ENCODE measurements at places on chromosomes 4 and X.

GRCh38 chr4:155271557-155271956, 63.1 kb downstream of the NPY2R start:
- no peak for DNase-seq

DNA sequence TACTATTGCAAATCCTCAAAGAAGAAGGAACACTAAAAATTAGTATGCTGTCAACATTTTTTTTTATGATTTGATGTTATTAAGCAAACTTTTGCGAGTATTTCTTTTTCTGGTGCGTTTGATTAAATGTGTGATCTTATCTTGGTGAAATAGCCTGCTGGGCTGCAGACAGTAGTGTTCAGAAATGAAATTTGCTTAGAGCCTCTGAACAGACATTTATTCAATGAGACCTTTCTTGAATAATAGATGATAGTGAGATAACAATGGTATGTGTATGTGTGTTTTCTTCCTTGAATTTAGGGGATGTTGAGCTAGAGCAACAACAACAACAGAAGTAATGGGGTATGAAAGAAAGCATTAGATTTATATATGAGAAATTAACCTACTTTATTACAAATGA, 12.7 kb downstream of the ADGRL3 start:
- DNase-seq: no peak

- peak; percentile 83 for DNase-seq
These were observed 488 bp downstream of the SLC25A5 start for GRCh38 chrX:119468551-119469312.

DNA sequence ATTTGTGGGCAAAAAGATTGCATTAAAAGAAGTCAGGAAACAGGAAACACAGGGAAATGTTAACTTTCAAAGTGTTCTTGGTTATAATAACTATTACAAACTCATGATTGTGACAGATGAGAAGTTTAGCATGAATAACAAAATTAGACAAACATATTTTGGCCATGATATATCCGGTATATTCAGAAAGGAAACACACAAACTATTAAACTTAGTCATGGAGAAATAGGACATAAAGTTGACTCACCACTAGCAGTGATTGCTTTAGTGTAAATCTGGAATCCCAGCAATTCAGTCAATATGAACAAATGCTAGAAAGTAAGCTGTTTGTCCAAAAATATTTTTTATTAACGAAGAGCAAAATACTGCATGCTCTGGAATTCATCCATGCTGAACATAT, 1299.9 kb downstream of the C4orf33 start:
- no peak for DNase-seq

GRCh38 chrX:41335958-41336331, 2.0 kb downstream of the DDX3X start:
- DNase-seq: no peak

DNA sequence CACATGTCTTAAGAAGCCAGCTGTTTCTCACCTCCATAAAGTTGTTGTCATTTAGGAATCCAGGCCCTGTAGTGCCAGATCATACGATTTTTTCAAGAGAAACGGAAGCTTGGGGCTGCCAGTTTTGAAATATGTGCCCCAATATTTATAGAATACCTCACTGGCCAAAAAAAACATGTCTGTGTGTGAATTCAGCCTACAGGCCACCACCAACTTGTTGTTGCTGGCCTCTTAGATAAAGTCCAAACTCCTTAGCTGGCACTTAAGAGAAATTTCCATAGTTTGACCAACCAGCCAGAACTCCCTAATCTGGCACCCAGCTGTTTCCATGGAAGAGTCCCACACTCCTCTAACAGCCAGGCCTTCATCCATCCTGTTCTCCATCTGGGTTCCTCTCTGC, 74.1 kb downstream of the WDR19 start:
- no peak for DNase-seq

GRCh38 chrX:108199041-108199440, 107.5 kb downstream of the ATG4A start:
- no peak for DNase-seq

GRCh38 chr4:40857956-40858355, 108.2 kb downstream of the NSUN7 start:
- DNase-seq: no peak

- no peak for DNase-seq
These were observed 28.5 kb upstream of the BANK1 start for GRCh38 chr4:101762025-101762424.

- no peak for DNase-seq
These were observed 361.8 kb downstream of the FAT4 start for GRCh38 chr4:125676583-125676982.

DNA sequence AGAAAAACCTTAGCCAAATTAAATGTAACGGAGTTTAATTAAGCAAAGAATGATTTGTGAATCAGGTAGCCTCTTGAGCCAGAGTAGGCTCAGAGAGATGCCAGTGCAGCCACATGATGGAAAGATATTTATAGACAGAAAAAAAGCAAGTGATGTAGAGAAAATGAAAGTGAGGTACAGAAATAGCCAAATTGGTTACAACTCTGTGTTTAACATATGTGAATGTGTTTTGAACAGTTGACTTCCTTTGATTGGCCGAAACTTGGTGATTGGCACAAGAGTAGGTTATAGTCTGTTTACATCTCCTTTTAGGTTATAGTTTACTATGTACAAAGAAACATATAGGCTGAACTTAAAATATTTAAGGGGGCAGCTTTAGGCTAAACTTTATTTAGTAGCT, 459.9 kb upstream of the BOD1L1 start:
- DNase-seq: no peak

- DNase-seq: no peak
These were observed 95.5 kb upstream of the MSX1 start for GRCh38 chr4:4763822-4764557.
